ENCODE measurements at places on chromosomes 4 and X.

DNA sequence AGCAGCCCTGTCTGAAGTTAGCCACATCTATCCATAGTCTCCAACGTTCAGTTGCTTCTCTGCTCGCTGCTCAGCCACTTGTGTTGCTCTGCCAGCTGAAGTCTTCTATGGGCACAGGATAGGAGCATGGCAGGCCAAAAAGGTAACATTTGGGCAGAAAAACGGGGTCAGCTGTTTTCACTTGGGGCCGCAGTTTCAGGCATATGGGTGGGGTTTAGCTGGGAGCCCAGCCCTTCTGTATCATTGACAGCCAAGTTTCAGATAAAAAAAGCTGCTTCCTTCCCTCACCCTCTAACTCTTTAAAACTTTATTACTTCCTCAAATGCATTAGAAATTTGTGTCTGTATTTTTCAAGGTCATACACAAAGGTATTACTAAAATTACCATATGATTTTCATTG, 18.4 kb upstream of the MANBA start:
- no peak for DNase-seq

DNA sequence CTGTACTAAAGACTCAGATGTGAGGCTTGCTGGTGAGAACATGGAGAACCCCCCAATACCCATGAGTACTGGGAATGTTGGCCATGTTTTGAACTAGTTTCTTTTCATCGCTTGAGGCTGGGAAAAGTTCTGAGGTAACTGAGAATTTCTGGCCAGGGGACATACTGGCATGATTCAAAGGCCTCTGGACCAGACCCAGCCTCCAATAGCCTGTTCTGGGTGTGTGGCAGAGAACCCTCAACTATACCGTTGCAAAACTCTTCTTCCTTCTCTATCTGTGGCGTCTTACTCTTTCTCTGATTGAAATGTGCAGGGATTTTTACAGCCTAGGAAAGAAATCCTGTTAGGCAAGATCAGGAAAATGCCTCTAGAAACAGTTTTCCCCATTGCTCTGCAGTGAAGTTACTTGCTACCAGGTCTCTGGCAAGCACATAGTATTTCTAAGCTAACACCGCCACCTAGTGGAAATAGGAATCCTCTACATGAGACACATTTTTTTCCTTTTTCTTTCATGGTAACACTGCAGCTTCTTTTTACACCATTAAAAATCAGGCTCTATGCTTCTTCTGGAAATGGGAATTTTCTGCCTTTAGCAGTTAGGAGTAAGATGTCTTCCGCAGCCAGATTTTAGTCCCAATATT, 170.7 kb upstream of the ZCCHC13 start:
- DNase-seq: no peak

DNA sequence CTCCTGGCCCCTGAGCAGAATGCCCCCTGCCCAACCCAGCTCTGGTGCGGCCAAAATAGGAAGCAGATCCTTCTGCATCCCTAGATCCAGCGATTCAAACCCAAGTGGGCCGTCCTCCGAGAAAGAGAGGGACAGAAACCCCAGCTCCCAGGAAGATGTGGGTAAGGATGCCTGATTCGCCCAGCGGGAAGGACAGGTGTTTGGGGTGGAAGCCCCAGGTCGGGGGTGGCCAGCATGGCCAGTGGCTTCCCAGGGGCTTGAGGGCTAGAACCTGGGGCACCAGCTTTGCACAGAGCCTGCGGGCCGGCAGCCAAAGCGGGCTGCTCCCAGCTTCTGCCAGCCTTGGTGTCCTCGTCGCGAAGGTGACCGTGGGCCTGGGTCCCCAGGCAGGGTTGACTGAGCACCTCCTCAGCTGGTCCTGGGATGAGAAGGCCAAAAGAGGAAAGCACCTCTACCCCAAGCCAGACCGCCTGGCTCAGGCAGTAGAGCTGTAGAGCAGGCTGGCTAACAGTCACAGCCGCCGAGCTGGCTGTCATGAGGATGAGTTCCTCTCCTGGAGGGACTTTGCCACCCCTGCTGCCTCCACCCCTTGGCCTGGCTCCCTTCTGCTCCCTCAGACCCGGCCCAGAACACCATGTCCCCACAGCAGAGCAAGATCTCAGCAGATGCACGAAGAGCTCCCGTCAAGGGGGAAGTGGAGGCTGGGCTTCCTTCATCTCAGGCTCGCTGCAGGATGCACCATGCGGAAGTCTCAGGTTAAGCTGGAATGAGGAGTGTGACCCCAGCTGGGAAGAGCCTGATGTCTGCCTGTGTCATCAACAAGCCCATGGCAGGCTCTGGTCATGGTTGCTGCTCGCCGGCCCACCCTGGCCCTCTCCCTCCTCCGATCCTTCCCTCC, 59.9 kb downstream of the CPZ start:
- DNase-seq: no peak

DNA sequence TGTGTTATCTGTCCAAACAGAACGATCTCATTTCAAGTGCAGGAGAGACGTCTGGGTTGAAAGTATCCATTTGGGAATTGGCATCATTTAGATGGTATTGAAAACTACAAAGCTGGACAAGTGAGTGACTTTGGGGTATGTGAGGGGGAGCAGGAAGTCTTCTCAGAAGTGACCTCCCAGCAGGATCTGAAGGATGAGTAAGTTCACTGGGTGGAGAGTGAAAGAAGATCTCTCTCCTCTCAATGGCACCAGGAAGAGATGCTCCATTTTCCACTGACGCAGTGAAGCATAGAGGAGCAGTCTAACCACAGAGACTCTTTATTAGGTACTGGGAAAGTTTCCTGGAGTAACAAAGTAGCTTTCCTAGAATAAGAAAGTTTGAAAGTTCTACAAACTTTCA, 161.0 kb downstream of the CPE start:
- DNase-seq: no peak

DNA sequence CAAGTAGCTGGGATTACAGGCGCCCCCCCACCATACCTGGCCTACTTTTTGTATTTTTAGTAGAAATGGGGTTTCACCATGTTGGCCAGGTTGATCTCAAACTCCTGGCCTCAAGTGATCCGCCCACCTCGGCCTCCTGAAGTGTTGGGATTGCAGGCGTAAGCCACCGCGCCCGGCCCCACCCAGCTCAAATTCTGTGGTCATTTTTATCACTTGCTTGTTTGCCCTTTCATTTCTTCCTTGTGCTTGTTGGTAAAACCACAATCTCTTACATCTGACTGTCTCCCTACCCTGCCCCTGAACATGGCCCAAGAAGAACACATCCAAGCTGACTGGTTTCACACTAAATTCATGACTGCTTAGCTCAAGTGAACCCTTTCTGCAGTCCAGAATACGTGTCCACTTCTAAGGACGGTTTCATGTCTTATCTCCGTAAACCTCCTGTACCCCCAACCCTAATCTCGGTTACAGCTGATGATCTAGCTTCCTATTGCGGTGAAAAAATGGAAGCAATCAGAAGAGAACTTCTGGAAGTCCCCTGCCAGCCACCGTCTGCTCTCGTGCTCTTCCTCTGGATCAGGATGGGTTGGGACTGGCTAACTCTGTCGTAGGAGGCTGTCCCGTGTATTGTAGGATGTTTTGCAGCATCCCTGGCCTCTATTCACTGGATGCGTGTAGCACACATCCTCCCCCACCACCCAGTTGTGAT, 5.4 kb upstream of the RS1 start:
- DNase-seq: no peak

DNA sequence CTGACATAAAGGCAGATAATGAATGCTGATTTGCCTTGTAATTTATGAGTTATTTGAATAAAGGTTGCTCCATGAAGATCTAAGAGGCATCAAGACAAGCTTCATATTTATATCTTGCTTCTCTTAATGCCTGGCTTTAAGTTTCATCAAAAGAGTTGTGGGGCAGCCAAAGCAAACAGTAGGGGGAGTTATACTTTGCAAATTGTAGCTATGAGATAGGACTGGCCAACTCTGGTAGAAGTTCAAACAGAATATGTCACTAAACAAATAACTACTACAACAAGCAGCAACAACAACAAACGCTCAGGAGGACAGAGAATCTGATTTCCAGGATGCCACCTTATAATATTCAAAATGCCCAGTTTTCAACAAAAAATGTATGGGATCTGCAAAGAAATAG, 69.1 kb upstream of the PLAC1 start:
- DNase-seq: no peak

DNA sequence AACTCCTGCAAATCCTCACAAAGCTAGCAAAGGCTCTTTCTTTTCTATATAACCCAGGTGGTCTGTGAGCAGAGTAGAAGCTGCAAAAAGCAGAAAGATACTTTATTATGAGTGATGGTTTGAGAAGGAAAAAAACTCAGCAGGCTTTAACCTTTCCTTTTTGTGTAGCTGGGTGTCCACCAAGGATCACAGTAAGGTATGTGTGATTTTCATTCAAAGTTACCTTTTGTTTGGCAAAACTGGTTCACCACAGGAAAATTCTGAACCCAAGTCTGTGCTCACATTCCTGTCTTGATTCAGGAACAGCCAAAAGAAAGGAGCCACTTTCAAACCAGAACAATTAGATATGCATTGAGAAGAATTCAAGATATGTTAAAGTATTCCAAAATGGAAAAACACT, 35.7 kb downstream of the FRAS1 start:
- no peak for DNase-seq

DNA sequence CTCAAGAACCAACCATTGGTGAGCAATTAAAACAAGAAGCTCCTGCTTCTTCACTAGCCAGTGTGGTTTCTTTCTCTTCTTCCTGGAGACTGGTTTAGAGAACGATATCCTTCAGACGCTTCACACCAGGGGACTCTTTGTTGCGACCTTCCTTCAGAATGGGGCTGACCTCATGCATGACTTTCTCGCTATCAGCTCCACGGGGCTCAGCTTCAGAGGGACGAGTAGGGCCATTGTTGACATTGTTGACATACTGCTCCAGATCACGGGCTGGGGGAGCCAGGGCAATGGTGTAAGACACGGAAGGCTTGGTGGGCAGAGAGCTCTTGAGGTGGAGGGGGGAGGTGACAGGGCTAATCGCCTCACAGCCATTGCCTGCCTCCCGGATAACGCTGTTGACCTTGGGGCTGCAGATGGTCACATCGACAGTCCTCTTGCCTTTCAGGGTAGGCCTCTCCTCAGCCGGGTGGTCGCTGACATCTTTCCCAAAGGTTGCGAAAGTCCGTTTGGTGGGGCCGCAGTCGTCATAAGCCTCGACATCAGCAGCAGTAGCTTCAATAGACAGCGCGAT, 113.8 kb downstream of the PCDH19 start:
- DNase-seq: no peak

DNA sequence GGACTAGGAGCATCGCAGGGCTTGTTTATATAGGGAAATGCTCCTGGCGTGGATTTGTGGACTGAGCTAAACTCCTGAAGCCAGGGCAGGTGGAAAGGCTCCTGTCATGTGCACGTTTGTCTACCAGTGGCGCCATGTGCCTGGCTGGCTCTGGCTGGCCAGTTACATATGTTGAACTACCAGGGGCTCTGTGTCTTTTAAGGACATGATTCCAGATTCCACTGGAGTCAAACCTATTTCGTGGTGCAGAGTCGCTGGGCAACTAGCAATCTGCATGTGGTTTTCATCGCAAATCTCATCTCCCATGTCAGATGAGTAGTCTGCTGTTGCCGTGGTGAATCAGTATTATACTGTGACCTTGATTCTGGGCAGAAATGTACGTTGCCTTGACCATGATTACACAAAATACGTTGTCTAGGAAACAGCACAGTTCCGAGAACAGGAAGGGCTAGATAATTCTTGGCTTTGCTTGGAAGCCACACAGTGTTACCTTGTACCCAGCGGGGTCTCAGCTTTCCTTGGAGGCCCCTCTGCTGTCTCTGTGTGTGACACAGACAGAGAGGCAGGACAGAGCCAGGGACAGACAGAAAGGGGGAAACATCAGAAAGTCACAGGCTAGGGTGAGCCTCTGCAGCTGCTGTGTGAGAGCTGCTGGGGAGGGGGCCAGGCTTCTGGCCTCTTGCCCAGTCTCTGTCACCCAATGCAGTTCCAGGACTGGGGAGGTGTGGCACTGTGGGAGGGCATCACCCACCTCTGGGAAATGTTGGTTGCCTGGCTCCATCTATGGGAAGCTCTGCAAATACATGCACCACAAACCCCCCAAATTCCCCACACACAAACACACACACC, 19.2 kb downstream of the PNMA6E start:
- no peak for DNase-seq

- no peak for DNase-seq
These were observed 32.1 kb upstream of the RAPGEF2 start for GRCh38 chr4:159070742-159071141.

DNA sequence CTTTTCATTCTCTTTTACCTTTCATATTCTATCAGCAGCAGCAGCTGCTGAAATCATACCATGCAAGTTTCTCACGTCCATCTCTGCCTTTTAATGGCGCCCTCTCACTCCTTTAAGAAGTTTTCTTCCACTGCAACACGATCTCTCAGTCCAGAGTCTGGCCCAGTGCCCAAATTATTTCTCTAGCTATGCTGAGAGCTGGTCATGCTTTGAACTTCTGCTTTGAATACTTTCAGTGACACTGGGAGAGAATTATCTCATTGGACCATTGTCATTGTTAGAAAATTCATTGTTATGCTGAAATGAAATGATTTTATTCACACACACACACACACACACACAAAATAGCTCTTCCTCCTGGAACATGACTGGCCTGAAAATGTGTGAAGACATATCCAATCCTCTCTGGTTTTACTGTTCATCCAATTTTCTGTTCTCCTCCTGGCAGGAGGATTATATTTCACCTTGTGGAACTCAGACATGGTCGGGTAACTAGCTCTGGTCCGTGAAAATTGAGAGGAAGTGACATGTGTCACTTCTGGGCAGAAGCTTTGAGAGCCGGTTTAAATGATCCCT, 1.3 kb upstream of the PDHA1 start:
- no peak for DNase-seq

DNA sequence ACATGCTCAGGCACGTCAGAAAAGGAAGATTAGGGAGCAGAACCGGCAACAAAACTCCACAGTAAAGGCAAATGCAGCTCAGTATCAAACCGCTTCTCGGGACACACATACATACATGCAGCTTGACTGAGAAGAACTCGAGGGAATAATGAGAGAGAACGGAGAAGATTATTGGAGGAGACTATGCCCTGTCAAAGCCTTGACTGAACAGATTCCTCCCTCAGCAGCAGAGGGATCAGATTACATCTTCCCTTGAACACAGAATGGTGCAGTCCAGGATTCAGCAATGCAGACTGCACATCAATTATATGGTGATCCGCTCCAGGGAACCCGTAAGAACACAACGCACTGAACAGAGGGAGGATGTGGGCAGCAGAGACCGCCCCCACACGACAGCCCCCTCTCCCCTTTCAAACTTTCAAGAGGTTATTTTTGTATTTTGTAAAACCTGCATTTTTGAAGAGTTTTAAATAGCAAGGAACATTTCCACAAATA, 183.2 kb downstream of the FBXW7 start:
- DNase-seq: no peak

DNA sequence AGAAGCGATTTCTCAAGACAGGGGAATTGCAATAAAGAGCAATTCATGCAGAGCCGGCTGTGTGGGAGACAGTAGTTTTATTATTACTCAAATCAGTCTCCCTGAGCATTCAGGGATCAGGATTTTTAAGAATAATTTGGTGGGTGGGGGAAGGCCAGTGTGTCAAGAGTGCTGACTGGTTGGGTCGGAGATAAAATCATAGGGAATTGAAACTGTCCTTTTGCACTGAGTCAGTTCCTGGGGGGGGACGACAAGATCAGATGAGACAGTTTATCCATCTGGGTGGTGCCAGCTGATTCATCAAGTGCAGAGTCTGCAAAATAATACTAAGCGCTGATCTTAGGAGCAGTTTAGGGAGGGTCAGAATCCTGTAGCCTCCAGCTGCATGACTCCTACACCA, 502.4 kb downstream of the NLGN4X start:
- no peak for DNase-seq

Measured in activated CD8-positive, alpha-beta memory T cell treated with anti-CD3 and anti-CD28 coated beads for 1 hour (primary cell).